Stimulated activated CD8-positive, alpha-beta memory T cell treated with anti-CD3 and anti-CD28 coated beads, Interleukin-15, amount 100 ng/mL, for 48 hours (primary cell): ENCODE measurements at places on chromosomes 1 and 21.
A peak's percentile ranks its signal among the peaks of the same experiment; 100 is the strongest.

GRCh38 chr1:202162047-202162417 lies 1.6 kb upstream of the PTPN7 start:
- peak; percentile 84 for DNase-seq

DNA sequence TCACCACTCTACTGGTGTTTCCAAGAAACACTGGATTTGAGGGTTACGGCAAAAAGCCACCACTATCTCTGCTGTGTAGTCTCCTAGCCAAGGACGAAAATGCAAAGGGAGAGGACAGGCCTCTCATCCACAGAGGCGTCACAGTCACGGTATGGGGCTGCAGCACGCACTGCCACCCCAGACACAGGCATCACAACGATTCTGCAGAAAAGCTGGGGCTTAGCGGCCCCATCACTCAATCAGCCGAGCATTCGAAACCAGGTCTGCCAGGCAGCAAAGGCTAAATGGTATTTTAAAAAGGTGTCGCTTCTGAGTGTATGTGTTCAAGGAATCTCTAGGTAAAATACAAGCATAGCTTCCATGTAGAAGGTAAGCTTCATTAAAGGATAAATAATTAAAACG lies 1.4 kb downstream of the RIPK4 start:
- DNase-seq: no peak

GRCh38 chr1:172255223-172255560 lies 165.3 kb upstream of the C1orf105 start:
- no peak for DNase-seq

DNA sequence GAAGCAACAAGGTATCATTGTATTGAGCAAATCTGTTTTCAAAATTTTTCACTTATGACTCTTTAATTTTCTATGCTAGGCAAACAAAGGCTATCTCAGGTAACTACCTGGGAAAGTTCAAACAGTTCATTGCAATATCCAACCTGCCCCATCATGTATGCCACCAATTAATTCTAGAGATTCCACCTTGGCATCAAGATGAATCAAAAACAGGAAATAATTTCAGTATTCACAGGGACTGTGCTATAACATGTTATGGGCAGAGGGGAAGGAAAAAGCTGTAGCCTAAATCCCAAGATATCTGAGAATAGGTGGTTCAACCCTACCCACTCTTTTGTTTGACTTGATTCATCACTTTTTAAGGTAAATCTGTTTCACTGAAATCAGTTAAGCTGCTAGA lies 67.5 kb upstream of the SH3GLB1 start:
- DNase-seq: no peak

GRCh38 chr1:110312188-110313121 lies 26.7 kb upstream of the RBM15 start:
- DNase-seq: peak; percentile 49

DNA sequence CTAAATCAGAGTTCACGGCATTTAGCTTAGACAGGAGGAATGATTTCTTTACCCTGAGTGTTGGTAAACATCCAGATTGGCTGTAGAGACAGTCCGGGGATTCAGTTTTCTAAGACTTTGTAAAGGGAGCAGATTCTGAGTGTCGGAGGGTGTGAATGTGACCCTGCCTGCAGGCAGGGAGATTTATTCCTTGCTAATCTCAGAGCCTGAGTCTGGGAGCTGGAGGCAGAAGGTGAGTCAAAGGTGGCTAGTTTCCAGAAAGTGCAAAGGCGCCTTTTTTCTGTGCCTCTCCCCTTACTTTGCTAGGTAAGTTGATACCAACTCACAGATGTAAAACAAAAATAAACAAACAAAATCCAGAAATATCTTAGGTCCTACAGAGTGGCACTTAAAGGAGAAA lies 11.7 kb downstream of the ATP1B1 start:
- DNase-seq: no peak

DNA sequence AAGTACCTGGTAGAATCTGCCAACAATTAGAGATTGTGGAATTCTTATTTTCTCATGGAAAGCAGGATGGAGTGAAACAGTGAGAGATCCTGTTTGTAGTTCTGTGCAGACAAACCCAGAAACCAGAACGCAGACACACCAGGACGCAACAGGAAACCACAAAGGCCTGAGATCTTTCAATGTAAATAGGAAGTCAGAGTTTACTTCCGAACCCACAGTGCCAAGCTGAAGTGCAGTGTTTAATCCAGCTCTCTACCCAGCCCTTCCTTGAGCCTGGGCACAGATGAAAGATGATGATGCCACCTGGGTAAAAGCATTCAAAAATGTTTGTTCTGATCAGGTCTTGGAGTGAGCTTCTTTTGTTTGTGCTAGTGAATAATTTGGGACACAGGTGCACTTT lies 244.2 kb upstream of the HOOK1 start:
- no peak for DNase-seq

DNA sequence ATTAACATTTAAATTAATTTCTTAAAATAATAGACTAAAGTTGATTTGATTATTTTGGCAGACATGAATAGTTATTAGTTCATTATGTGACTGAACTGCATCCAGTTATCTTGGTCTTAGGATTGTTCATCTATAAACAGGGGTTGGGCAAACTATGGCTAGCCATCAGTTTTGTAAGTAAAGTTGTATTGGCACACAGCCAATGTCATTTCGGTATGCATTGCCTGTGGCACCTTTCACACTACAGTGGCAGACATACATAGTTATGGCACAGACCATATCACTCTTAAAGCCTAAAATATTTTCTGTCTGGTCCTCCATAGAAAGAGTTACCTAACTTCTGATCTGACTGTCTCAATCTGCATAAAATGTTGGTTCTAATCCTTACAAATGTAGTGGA lies 27.2 kb downstream of the ADGRL2 start:
- DNase-seq: no peak

DNA sequence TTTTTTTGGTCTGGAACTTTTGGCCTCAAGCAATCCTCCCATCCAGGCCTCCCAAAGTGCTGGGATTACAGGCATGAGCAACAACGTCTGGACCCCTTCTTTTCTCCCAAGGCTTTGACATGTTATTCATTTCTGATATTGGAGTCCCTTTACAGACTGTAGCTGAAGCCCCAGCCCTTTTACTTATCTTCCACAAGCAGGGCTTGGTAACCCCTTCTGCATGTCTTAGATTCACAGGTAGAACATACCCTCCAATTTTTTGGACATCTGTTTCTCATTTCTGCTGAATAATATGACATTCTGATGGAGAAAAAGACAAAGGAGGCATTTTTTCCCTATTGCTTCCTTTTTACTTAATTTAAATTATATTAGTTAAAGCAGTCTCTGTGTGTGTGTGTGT lies 39.2 kb upstream of the RGS21 start:
- DNase-seq: no peak

DNA sequence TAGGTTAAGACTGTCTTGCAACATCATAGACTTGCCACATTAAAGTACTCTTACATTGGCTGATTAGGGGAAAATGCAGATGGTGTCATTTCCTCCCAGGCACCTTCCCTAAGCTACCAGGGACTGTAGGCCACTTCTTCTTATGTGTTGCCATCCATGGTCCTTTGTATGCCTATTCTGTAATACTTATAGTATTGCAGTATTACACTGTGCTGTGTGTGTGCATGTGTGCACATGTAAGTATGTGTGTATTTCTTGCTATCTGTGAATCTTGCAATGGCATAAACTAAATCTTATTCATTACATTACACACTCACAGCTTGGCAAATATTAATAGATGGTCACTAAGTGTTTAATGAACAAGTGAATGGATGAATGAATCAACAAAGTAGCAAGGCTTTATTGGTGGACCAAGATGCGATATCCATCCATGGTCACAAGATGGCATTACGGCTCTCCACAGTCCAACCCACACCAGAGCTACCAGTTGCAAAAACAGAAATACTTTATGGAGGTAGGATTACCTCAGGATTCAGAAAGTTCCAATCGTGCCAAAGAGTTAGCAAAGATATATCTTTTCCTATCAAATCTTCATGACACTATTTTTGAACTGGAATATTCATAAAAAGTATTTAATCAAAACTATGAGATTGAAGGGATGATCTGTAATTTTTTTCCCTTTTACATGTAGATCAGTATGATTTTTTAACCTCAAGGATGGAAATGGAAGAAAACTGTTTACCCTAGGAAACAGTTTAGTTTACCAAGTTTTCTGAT lies 160.2 kb downstream of the DENND1B start:
- no peak for DNase-seq

DNA sequence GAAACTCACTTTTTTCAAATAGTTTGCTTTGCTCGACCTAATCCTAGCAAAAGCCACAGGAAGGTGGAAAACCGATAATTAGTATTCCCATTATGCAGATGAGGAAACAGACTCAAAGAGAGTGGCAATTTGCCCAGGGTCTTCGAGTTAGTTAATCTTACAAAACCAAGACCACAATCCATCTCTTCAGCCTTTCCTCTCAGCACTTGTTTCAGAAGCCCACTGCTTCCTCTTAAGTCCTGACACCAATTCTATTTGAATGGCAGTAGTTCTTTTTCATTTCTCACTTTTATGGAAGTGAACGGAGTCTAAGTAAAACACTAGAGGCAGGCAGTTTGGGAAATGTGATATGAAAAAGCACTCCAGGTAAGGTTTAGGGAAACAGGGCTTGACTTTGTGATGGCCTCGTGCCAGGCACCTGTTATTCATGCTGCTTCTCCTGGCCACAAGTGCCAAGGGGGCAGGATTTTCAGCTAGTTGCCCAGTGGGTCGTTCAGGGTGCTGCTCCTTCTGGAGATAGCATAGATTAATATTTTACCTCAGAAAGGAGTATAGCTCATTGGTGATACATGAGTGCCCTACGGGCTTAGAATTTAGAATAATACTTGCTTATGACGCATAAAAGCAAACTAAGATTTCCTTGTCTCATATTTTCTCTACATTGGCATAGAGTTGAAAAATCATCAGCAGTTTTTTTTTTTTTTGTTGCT lies 76.6 kb upstream of the NRIP1 start:
- DNase-seq: no peak
